ENCODE measurements at places on chromosomes 5 and 9.

GRCh38 chr5:75265731-75266130 is 29.1 kb upstream of the ANKRD31 start:
- peak; percentile 1 for DNase-seq

DNA sequence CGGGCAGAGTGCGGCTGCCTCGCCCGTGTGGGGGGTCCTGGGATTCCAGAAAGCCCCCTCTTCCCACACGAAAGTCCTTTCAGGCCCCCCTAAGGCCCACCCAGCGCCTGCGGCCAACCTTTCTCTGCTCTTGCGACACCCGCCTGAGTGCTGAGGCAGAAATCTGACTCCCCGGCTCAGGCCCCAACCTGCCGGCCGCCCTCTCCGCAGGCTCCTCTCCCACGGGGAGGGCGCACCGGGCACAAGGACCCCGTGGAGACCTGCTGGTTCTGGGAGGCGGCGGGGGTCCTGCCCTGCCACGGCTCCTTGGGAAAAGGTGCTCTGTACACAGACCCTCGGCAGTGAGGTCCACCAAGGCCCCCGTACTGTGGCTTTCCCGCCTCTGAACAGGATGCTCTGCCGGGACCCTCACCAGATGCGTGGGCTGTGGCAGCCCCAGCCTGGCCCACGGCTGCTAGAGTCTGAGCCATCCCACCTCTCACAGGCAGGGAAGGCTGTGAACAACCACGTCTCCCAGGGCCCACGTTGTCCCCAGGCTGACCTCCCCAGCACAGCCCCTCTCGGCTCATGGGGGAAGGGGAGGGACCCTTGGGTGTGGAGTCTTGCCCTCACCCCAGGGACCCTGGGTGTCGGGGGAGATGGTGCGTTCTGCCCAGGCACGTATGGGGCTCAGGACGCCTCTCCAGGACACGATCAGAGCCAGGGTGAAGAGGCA is 41.5 kb upstream of the EGFL7 start:
- DNase-seq, result no peak

GRCh38 chr9:78519786-78520185 is 222.9 kb downstream of the PSAT1 start:
- no peak for DNase-seq

DNA sequence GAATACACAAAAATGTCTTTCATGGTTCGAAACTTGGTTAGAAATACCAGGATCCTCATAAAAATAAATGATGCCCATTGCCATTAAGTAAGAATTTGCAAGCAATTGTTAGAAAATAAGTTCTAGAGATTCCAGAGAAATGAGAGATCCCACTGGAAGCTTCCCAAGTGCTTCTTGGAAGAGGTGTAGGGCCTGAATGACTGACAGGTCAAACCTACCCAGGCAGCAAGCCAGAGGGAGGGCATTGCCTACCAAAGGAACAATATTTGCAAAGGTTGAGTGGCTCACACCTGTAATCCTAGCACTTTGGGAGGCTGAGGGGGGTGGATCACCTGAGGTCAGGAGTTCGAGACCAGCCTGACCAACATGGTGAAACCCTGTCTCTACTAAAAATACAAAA is 777.0 kb upstream of the WWC1 start:
- no peak for DNase-seq

- no peak for DNase-seq
Observed at GRCh38 chr9:37386988-37387387, 35.5 kb upstream of the GRHPR start.

Data from NCI-H345 (cell line).